ENCODE measurements at places on chromosomes 5 and 9.

DNA sequence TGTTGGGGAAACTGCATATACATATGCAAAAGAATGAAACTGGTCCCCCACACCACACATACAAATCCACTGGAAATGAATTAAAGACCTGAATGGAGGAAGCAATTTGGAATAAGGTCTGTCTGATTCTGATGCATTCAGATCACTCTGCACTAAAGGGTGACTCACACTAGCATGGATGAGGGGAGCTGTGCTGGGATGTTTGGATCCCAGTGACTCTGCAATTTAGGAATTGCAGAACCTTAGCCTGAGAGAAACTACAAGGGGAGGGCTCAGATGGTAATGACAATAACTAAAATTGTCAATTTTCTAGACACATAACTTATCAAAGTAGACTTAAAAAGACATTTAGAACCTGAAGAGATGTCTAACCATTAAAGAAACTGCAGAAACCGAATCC lies 312.0 kb downstream of the CDK5RAP2 start:
- DNase-seq = no peak

DNA sequence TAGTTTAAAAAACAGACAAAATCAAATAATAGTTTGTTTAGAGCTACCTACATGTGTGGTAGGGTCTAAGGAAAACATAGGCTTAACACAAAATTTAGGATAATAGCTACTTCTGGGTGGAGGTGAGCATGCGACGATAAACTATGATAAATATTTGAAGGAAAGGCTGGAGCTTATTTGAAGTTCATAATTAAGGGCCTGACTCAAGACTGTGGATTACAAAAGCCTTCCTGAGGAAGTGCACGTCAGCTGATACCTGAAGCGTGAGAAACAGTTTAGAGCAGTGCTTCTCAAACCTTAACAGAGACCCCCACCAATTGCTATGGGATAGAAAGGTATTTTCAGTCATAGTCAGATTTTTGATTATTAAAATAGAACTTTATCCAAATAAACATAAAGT lies 20.4 kb upstream of the UBLCP1 start:
- no peak for DNase-seq

- no peak for DNase-seq
Observed at GRCh38 chr5:5191906-5192305, 51.8 kb downstream of the ADAMTS16 start.

DNA sequence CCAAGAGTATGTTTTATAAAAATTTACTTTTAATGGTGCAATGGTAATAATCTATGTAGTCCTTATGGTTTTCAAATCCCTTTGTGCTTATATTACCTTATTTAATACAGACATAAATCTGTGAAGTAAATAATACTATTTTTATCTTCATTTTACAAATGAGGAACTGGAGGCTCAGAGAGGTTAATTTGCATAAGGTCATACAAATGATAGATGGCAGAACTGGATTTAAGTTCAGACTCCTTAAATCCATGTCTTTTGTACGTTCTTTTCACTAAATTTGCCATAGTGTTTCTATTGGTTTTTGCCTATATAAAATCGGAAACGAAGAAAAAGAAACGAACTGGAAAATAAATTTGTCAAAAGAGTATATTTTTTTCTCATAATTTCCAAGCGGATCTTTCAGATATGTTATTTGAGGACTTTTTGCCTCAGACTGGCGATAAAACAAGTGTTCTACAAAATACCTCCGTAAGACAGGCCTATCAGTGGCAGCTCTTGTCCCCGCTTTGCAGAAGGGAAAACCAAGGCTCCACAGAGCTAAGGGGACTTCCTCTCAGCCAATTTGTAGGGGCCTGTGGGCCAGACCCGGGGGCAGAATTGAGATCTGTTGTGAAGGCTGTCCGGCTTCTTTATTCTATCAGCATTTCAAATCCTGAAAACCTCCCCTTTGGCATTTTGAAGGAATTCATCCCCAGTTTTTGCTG lies 1.1 kb upstream of the TNFAIP8 start:
- no peak for DNase-seq

GRCh38 chr9:87193925-87194868 lies 246.9 kb upstream of the GAS1 start:
- DNase-seq = no peak

- no peak for DNase-seq
Observed at GRCh38 chr9:135906291-135907005, 898 bp downstream of the CAMSAP1 start.

- no peak for DNase-seq
Observed at GRCh38 chr9:76586390-76587314, 127.7 kb downstream of the GCNT1 start.

GRCh38 chr5:150279330-150280020 lies 10.1 kb downstream of the CAMK2A start:
- DNase-seq = no peak

DNA sequence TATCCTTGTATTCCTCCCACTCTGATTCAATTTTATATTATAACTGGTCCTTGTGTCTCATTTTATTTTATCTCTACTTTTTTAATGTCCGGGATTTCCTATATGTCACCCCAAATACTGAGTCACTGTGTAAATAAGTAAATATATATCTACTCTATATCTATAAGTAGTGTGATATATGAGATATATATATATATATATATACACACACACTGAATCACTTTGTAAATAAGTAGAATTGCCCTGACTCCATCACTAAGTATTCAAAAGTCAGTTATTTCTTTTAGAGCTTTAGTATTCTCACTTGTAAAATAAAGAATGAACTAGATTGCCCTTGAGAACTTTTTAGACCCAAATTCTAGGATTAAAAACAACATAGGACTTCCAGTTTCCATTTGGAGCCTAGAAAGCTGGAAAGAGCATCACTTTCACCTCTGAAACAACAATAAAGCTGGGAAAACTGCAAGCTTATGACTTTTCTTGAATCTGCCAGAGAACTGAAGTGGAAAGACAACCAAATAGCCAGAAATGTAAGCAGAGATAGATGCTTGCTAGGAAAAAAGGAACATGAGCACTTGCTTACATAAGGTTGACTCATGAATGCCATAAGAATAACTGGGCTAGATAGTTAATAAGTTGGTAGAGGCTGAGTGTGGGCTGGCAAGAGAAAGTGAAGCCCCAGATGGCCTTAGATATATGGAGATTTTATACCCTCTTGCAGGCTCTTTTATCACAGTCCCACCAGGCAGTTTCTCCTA lies 171.1 kb upstream of the TLX3 start:
- no peak for DNase-seq

DNA sequence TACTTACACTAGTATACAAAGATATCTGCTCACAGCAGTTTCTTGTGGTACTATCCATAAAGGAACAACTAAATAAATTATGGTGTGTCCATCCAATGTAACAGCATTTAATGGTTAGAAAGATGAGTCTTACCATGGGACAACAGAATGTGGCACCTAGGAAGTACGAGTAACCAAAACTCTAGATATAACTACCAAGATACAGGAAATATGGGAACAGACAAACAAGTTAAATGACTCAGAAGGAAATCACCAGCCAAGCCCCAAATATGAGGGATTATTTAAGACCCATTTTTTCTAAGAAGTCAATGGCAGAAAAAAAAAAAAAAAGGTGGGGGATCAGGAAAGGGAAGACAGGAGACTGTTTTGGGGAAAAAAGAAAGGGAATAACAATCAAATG lies 294.8 kb downstream of the PRELID2 start:
- DNase-seq = no peak

GRCh38 chr5:133397990-133398645 lies 214.2 kb downstream of the FSTL4 start:
- DNase-seq = no peak

- no peak for DNase-seq
Observed at GRCh38 chr9:115306865-115307264, 188.9 kb upstream of the TNC start.

- DNase-seq = no peak
Observed at GRCh38 chr9:89958086-89958485, 353.3 kb downstream of the GADD45G start.

DNA sequence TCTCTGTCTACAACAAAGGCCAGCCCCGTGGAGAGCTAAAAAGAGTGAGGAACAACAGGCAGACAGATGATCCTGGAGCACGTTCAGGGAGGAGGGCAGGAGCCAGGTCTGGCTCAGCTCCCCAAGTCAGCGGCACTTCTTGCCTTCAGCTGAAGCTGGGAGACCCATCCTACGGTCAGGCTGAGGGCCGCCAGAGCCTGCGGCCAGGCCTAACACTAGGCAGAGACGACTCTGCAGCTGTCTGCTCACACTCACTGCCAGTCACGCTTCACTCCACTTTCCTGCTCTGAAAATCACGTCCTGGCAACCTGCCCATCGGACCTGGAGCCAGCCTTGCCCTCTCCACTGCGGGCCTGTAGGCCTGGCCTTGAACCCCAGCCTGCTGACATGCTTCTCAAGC lies 160.9 kb upstream of the LHFPL2 start:
- DNase-seq = no peak

DNA sequence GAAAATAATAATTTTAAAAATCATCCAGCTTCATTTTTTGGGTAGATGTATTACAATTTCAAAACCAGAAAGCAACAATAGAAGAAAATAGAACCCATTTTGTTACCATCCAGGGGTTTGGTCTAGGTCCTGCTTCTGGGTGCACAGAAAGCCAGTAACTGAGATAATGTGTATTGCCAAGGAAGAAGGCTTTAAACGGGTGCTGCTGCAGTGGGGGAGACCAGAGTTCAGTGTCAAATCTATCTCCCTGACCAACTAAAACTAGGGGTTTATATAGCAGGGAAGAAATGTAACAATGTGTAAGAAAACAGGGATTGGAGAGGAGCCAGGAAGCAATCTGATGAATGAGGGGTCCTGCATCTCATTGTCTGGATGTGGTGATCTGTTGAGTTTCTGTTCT lies 17.5 kb upstream of the MPDZ start:
- no peak for DNase-seq

All from dorsolateral prefrontal cortex (tissue), 122 donors.